ENCODE measurements at places on chromosomes 12 and 14.
A peak's percentile ranks its signal among the peaks of the same experiment; 100 is the strongest.

DNA sequence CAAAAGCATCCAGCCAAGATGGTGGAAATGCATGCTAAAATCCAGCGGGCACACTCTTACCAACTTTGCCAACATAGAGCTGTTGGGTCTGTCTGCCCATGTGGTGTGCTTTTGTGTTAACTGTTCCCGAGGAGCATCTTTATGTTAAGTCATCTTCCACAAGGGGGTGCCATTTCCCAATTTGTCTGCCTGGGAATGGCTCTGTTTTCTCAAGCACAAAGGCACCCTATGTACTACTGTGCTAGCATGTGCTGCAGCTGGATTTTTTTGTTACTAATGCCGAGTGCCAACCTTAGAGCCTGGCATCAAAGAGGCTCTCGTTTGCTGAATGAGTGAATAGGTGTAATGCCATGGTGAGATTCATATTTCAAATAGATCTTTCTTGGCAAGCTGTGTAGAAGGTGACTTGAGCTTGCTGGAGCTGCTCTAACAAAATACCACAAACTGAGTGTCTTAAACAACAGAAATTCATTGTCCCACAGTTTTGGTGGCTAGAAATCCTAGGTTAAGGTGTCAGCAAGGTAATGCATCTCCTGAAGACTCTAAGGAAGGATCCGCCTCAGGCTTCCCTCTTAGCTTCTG, 74.3 kb downstream of the TRHDE start:
- peak; percentile 93 for DNase-seq

- DNase-seq = no peak
Observed at GRCh38 chr12:114092981-114093380, 126.9 kb upstream of the RBM19 start.

DNA sequence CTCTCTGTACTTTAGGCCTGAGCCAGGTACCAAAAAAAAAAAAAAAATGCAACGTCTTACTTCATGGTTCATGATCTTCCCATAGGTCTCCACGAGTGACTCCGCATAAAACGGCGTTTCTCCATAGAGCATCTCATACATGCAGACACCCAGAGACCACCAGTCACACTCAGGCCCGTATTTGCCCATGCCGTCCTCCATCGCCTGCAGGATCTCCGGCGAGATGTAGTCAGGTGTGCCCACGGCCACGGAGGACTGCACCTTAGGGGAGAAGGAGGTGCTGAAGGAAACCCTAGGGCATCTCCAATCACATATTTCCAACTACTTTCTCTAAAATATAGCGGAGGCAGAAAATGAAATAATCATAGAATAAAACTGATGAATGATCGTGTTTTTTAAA, 61.0 kb downstream of the AMN start:
- no peak for DNase-seq

GRCh38 chr14:104752423-104752734, 568 bp upstream of the SIVA1 start:
- DNase-seq = no peak

DNA sequence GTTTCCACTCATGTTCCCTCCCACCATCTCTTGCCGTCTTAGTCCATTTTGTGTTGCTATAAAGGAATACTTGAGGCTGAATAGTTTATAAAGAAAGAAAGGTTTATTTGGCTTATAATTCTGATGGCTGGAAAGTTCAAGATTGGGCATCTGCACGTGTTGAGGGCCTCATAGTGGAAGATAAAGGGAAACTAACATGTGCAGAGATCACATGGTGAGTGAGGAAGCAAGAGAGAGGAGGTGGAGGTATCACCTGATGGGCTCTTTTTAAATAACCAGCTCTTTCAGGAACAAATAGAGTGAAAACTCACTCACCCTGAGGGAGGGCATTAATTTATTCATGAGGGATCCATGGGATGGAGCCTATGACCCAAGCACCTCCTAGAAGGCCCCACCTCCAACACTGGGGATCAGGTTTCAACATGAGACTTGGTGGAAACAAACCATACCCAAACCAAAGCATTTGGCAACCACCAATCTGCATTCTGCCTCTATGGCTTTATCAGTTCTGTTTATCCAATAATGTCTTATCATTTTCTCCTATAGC, 29.5 kb downstream of the MYO1H start:
- peak; percentile 25 for DNase-seq

- peak; percentile 51 for DNase-seq
Observed at GRCh38 chr12:63882844-63883243, 38.3 kb downstream of the SRGAP1 start.

- DNase-seq = no peak
Observed at GRCh38 chr12:68984796-68985573, 52.0 kb upstream of the CPM start.

GRCh38 chr14:102378830-102379229, 16.1 kb downstream of the TECPR2 start:
- DNase-seq = no peak

DNA sequence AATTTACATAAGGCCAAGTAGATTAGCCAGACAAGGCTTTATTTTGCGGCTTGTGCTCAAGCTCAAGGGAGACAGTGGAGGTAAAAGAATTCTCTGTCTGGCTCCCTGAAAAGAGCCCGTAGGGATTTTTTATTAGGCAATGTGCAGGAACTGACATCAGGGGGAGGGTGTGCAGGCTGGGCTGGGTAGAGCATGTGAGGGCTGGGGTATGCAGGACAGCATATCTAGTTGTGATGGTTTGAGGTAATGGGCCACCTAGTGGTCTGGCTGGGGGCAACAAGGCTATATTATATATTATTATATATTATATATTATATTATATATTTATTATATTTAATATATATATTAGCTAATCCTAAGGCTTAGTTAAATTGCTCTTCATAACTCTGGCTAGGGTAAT, 102.1 kb downstream of the TMEM117 start:
- DNase-seq = peak; percentile 56

GRCh38 chr12:144650-145284, 69.2 kb downstream of the SLC6A12 start:
- peak; percentile 62 for DNase-seq

DNA sequence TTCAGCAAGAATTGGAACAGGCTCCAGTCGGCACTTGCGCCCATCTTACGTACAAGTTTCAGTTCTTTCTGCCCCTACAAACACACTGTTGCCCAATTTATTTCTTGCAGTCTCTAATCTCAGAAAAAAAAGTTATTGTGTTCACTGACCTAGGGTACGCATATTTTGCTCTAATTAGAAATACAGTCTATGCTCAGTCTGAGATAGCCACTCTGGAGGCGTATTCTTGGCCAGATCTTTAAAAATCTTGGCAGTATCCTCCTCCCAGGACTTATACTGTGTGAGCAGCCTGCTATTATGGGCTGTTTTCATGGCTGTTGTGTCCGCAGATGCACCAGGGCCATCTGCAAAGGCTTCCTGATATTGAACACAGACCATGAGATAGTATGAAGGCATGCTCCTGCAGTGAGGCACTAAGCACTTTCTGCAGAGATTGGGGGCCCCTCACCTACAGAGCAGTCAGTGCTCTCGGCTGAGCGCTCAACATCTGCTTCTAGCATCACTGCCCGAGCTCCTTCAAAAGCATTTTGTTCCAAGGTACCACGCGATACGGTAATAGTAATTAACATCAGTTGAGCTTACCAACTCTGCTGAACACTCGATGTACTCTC, 57.9 kb downstream of the PPM1H start:
- DNase-seq = no peak

DNA sequence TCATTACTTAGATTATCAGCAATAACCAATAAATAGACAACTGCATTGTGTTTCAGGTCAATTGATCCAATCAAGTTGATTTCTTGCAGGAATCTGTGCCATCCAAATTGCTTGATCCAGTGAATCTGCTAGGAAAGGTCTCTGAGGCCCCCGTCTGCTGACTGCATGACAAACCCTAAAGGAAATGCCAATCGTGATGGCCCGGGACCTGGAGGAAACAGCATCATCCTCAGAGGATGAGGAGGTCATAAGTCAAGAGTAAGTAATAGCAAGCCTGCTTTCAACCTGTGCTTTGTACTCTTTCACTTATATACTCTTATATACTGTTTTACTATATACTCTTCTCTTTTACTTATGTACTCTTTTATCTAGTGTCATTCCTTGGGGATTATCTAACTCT, 1.9 kb downstream of the TTLL5 start:
- no peak for DNase-seq

- peak; percentile 52 for DNase-seq
Observed at GRCh38 chr12:122079532-122080081, 1.1 kb downstream of the MLXIP start.

- DNase-seq = no peak
Observed at GRCh38 chr12:25592725-25593495, 39.8 kb upstream of the LMNTD1 start.

DNA sequence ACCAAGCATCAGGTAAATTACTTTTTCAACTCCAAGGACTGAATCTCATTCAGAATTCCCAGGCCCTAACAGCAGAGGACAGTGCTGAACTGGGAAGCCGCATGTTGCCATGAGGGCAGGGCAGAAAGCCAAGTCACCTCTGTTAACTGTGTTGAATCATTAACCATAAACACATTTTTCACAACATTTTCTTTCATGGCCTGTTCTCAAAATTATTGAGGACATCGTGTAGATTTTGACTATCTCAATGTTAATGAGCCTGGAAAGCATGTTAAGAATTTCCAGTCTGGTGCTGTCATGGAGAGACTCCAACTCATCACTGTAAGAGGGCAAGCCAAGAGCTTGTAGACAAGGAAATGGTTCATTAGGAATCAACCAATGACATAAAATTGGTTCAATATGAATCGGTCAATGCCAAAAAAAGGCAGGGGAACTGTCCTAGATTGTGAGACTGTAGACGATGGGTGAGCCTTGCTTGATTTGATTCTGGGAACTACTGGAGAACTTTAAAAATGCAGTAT, 33.7 kb downstream of the CPM start:
- DNase-seq = peak; percentile 77

Data from DMS53 (cell line).